Activated naive CD4-positive, alpha-beta T cell treated with anti-CD3 and anti-CD28 coated beads, Interleukin-2, amount 50 U/mL, for 72 hours (primary cell): ENCODE measurements at places on chromosomes 2 and 18. TPM values are rescaled to one million over a fixed set of nuclear protein-coding genes. Genes with fewer than 3 reads are reported as not detected.

SLC23A3 gene
- total RNA-seq: 1.5 TPM

GAREM2 gene
- total RNA-seq: 10.4 TPM

CACNB4 gene
- total RNA-seq: 1.5 TPM

HNRNPA3 gene
- 273 TPM for total RNA-seq

GALNT3 gene
- total RNA-seq: 5.0 TPM

TTC39C gene
- 46.2 TPM for total RNA-seq

CD28 gene
- total RNA-seq: 159 TPM

SP110 gene
- total RNA-seq: 61.0 TPM

ARL5A gene
- 64.5 TPM for total RNA-seq

CCDC74B gene
- total RNA-seq: 1.7 TPM

NYAP2 gene
- not detected for total RNA-seq

EIF5B gene
- total RNA-seq: 77.7 TPM

IL1R2 gene
- total RNA-seq: 10.7 TPM

CD226 gene
- total RNA-seq: 86.5 TPM

GPR155 gene
- 8.8 TPM for total RNA-seq

C2orf76 gene
- total RNA-seq: 6.1 TPM

COL3A1 gene
- not detected for total RNA-seq

CCL20 gene
- total RNA-seq: 5.3 TPM

SERPINB7 gene
- not detected for total RNA-seq

CABYR gene
- total RNA-seq: 0.84 TPM

LINC00305 gene
- not detected for total RNA-seq

CAPN14 gene
- total RNA-seq: 1.2 TPM
